Renal cortical epithelial cell (primary cell): ENCODE measurements at places on chromosomes 16 and 17. TPM values are rescaled to one million over a fixed set of nuclear protein-coding genes. Genes with fewer than 3 reads are reported as not detected.

Gene ORAI3
- 32.5 and 51.4 TPM in 2 replicates for total RNA-seq

- no peak for DNase-seq
These were observed 111.3 kb upstream of the NOL11 start for GRCh38 chr17:67606471-67606870.

DNA sequence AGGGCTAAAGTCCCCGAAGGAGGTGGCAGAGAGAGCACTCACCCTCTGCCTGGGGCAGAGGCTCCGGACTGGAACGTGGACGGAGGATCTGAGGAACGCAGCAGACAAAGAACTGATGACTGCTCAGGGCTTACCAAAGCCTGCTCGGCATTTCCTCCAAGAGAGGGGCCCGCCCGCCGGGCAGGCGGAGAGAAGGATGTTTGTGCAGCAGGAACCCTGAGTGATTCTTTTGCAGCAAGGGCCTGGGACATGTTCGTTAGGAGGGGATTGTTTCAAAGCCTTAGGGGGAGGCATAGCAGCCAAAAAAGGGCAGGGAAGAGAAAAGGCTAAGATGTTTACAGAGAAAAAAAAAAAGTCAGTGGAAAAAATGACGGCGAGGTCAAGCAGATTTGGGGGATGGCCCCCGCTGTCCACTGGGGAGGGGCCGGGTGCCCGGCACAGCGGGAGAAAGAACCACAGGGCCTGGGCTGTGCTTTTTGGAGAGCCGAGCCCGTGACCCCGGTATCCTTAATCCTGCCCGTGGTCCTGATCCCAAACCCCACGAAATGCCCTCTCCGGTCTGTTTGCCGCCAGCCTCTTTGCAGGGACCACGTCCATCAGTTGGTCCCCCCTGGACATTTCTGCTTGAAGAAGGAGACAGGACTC lies 129.3 kb downstream of the NTN1 start:
- no peak for DNase-seq

Gene ABR
- 69.1 and 116 TPM in 2 replicates for total RNA-seq

GRCh38 chr17:29141514-29141876 lies 38.7 kb downstream of the MYO18A start:
- DNase-seq: no peak

DNA sequence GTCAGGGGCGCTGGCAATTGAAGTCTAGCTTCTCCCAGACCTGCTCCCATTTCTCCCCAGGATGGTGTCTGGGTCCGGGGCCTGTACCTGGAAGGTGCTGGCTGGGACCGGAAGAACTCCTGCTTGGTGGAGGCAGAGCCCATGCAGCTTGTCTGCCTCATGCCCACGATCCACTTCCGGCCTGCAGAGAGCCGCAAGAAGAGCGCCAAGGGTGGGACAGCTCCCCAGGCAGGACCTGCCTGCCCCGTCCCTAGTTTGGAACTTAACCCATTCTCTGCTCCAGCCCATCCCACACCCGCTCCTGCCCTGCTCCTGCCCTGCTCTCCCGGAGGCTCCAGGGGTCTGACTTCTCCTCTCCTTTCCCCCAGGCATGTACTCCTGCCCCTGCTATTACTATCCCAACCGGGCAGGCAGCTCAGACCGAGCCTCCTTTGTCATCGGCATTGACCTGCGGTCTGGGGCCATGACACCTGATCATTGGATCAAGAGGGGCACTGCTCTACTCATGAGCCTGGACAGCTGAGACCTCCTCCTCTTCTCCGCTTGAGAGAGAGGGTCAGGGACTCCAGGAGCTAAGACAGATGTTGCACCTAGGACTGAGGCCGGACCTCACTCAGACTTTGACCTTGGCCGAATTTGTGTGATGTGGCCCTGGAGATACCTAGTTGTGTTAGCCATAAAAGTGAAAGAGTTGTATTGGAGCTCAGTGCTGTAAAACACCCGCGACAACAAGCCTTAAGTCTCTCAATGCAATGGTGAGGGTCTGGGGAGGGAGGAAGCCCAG lies 814 bp upstream of the KDM6B start:
- DNase-seq: no peak

DNA sequence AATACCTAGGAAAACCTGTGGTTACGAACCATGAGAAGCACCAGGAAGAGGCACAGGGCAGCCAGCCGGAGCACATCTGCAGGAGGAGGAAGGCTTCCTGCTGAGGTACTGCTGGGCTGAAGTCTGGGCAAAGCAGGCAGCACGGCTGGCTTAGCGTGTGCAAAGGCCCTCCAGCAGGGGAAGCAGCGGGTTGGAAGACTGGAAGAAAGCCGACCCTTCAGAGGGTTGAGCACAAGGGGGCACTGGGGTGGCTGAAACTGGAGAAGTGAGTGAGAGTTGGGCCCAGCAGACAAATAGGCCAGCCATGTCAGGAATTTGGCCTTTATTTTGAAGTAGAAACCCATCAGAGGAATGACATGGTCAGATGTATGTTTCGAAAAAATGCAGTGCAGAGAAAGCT lies 12.1 kb upstream of the HSD3B7 start:
- DNase-seq: no peak

Gene LMF1
- total RNA-seq: 12.7 and 27.6 TPM in 2 replicates

DNA sequence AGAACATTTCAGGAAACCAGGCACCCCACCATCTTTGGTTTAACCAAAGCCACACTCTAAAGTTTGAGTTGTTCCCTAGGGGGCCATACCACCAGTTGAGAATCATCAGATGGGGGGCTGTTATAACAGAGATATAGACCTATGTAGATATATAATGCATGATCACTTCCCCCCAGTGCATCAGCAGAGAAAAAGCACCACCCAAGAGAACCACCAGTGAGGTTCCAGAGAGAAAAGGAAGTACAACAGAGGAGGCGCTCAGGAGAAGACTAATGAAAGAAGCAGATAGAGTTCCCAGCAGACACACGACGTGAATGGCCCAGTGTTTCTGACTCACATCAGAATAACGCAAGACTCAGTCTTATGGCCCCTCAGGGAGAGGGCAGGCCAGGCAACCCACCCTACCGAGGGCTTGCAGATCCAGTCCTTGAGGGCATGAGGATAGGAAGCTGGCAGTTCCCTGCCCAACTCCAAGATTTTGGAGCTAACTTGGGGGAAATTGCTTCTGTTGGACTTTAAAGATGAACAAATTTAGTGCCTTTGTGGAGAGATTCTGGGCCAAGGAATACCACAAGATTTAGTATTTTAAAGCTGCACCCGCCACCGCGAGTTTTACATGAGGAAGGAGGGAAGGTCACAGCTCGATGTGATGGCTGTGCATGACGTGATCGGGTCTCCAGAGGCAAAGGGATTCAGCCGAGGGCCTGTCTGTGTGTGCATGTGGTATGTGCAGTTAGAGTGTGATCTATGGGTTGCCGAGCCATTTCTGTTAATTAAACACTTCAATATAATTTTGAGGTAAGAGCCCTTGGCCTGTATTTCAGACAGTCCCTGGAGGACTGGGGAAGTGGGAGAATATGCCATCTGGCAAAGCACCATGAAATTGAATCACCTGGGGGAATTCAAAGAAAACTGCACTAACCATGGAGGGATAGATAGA lies 53.1 kb downstream of the AIPL1 start:
- DNase-seq: no peak

GRCh38 chr16:1430214-1430758 lies 592 bp upstream of the PERCC1 start:
- DNase-seq: no peak

DNA sequence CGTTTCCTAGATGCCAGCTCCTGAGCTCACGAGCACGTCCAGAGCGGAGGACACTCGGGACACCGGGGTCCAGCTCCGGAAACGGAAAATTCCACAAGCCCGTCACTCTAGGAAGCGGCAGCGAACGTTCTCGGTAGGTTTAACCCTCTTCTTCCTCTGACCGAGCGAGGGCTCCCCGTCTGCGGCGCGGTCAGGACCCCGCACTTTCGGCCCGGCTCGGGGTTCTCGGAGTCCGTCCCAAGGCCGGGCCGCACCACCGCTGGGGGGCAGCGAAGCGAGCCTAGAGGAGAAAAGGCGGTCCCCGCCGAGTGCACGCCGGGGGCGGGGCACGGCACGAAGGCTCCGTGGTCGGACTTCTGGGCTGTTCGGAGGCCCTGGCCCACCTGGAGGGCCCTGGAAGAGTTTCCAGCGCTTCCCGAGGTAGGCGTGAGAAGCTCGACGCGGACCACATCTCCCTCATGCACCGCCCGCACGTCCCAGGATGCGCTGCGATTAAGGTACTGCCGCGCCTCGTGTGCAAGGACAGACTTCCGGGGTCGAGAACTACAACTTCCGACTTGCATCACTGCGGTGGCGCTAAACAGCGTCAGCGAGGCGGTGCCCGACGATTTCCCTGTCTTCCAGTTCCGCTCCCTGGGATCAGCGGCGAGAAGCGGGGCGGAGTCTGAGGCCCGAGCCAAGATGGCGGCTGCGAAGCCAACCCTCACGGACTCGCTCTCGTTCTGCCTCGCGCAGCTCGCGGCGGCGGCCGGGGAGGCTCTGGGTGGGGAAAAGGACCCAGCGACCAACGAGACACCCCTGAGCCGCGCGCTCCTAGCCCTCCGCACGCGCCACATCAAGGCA lies at the start of gene ARMC5:
TSS of gene ARMC5 (plus strand) at position 658 of the 843 bp plus-strand sequence. CDS start at position 682, 24 bp downstream.
- DNase-seq: peak; percentile 96

Gene PERCC1
- not detected in 2 replicates for total RNA-seq

DNA sequence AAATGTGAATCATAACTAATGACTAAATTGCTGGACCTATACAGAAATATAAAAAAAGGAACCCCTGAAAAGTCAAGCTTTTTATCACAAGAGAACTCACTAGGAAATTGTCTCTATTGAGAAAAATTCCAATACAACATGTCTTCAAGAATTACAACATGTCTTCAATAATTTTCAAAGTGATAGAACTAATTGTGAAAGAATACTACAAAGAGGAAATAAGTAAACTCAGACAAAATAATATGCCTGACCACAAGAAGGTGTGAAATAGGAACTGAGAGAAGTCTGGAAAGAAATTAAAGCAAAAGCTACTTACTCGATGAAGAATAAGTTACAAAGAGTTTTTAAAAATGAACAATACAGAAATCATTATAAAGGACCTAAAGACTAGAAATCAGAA lies 29.9 kb upstream of the OR1G1 start:
- no peak for DNase-seq

Gene G6PC1
- total RNA-seq: not detected in 2 replicates

Gene ZFP3
- 1.6 and 4.9 TPM in 2 replicates for total RNA-seq

Gene TMC7
- 0.87 and 1.1 TPM in 2 replicates for total RNA-seq

GRCh38 chr16:54211203-54211602 lies 75.4 kb downstream of the IRX3 start:
- no peak for DNase-seq

DNA sequence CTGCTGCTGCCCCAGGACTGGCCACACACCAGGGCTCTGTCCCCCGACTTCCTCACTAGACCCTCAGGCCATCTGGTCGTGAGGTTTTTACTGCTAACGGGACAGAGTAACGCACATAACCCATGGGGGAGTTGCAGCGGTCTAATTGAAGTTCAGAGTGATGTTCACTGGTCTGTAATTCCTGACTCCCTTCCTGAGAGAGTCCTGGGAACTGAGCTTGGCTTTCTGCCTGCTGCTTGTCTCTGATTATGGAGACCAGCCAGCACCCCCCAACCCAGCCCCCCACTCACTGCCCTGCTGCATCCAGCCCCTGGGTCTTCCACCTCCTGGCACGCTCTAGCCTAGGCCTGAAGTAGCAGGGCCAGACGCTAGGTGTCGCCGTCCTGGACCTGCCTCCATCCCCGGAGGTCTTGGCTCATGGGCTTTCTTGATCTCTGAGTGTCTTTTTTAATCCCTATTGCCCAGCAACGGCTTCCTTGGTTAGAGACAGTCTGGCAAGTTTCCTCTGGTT lies 192.9 kb downstream of the CCDC182 start:
- DNase-seq: no peak

GRCh38 chr16:81481207-81481821 lies 36.7 kb downstream of the CMIP start:
- DNase-seq: peak; percentile 33

- peak; percentile 3 for DNase-seq
These were observed 863 bp downstream of the LIMD2 start for GRCh38 chr17:63698886-63699637.

- no peak for DNase-seq
These were observed 54.0 kb downstream of the CFDP1 start for GRCh38 chr16:75379339-75379738.

DNA sequence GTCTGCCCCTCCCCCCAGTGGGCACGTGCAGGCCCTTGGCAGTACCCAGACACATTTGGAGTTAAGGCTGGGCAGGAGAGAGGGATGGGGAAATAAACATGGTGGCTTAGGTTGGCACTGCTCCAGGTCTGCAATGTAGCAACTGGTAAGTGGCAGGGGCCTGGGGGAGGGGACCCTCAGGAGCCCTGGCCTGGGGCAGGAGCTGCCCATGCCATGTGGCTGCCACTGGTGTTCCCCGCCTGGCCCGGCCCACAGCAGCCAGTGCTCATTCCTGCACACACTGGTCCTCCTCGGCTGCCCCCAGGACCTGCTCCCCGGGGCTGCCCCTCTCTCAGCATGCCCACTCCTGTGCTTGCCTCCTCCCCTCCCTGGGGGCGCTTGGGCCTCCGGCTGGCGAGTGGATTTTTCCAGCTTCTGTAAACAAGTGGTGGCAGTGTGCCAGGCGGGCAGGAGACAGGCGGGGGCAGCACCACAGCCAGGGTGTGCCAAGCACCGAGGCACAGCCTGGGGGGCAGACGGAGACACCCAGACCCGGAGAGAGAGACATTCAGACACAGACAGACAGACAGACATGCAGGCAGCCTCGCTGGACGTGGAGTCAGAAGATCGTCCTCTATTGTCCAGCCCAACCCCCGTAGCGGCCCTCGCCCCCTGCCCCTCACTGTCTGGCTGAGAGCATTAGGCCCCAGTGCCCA lies 9.4 kb downstream of the THRA start:
- peak; percentile 84 for DNase-seq

Gene COPZ2
- total RNA-seq: 6.8 and 8.0 TPM in 2 replicates

- DNase-seq: no peak
These were observed 141.2 kb downstream of the LAT start for GRCh38 chr16:29126057-29126494.

Gene PROCA1
- 0.17 and 1.1 TPM in 2 replicates for total RNA-seq
